ENCODE measurements at places on chromosomes 11 and 22. TPM values are rescaled to one million over a fixed set of nuclear protein-coding genes. Genes with fewer than 3 reads are reported as not detected.

GRCh38 chr11:62962391-62962790 is 22.4 kb downstream of the SLC22A6 start:
- no peak for DNase-seq

- peak; percentile 91 for DNase-seq
Measured at GRCh38 chr22:31630331-31631329, 31.4 kb downstream of the PISD start.

- DNase-seq = no peak
Measured at GRCh38 chr22:43819931-43820640, 8.0 kb upstream of the EFCAB6 start.

The PHF21B gene
- total RNA-seq = 0.30 TPM

The HPX gene
- 0.35 TPM for total RNA-seq

DNA sequence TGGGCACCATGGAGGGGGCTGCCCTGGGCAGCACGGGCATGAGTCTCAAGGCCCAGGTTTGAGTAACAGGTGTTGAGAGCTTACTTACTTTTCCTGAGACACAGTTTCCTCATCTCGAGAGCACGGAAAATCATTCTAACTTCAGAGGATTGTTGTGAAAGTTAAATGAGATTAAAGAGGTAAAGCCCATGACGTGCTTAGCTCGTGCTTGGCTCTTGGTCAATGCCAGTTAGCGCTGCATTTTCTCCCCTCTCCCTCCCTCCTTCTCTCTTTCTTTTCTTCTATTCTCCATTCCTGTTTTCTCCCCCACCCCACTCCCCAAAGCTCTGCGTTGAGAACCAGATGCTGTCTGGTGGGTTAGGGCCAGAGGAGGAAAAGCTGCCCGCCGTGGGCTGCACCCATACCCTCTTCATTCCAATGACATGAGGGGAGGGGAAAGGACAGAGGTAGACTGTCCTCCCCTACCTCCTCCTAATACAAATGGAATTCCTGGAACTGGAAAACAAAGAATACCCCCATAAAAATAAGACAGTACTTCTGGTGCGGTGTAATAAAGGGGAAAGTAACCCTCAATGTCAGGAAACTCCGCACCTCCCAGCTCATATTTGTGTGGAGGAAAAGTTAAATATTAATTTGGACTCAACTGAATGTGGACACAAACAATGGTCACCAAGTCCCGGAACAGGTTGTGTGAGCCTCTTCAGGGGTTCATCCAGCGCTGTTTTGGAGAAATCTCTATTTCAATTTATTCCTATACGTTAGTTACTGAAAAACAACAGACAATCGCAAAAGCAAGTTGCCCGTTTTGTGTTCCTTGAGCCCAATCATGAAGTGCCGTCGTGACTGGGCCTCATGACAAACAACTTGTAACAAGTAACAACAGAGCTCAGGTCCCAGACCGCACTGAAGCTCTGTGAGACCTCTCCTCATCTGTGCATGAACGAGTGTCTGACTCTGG is 54.8 kb upstream of the B3GAT1 start:
- no peak for DNase-seq

- DNase-seq = no peak
Measured at GRCh38 chr11:96024666-96025065, 100.8 kb upstream of the MTMR2 start.

DNA sequence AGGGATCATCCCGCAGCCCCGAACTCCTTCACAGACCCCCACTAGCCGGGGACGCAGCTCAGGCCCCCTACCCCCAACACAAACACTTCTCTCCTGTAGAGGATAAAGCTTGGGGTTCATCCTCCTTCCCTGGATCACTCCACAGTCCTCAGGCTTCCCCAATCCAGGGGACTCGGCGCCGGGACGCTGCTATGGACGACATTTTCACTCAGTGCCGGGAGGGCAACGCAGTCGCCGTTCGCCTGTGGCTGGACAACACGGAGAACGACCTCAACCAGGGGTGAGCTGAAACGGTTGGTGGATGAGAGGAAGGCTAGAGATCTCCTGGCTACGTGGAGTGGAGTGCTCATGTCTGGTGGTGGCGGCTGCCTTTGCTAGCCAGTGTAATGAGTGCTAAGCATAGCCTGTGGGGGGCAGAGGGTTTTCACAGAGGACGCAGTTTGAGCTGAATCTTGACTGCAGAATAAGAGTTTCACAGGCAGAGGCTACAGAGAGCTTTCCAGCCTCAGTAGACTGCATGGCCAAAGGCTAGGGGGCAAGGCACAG is 580 bp downstream of the ILK start:
- DNase-seq = peak; percentile 54

DNA sequence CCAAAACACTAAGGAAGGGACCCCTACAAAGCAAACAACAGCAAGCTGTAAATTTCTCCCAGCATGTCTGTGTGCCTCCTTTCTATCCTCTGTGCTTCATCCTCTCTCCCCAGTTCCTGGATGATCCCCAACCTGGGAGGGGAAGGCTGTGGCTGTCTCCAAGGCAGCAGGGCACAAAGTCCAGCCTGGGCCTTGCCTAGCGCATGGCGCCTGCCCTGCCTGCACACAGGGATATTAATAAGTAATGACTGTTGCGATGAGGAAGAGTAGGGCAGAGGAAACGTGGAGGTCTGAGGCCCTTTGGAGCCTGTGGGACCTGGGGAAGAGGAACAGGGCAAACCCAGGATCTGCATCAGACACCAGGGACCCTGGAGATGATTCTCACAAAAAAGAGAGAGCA is 2.0 kb downstream of the USH1C start:
- no peak for DNase-seq

All from Right ventricle myocardium superior (tissue), 1 donor.